ENCODE measurements at places on chromosomes 2 and 18.

- no peak for DNase-seq
These were observed 8.9 kb downstream of the ASIC4 start for GRCh38 chr2:219523031-219523671.

DNA sequence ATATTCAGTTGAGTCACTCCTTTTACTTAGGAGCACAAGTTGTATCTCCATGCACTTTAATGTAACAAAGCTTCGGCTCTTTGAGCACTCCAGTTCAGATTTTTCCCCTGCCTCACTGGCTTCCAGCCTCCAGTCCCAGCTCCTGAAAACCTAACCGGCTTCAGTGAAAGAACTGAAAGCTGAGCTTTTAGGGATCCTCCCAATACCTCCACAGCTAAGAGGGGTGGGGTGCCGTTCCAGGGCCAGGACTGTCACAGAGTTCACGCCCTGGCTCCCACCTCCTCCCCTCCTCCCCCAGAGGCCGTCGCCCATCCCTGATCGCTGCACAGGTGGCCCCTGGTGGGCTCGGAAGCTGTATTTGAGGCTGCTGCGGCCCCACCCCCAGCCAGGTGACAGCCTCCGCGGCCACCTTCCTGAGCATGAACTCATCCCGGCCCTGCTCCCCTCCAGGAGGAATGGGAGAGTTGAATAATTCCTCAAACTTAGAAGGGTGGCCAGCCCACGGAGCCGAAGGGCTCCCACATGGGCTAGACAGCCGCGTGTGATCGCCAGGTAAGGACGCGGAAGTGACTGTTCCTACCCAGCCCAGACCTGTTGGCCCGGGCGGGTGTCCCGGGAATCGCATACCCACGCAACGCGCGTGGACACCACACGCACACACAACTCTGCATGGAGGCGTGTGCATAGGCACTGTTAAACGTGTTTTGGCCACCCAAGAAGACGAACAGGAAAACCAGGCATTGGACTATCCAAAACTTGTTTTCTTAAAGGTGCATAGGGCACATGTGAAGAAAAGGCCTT, 1.8 kb downstream of the MYO5B start:
- no peak for DNase-seq

DNA sequence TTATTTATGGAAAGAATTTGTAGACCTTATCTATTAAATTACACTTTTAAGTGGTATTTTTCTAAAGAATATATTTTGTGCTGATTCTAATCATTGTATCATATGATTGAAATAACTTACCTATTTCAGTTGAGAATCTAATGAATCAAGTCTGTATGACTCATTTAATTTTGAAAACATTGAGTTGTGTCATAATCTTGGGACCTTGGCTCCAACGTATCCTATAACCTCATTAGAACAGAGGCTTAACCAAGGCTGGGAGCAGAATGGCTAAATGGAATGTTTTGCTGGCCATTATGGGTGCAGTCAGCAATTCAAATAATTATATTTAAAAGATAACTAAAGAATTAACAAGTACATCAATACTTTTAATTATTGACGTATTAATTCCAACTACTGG, 19.6 kb upstream of the GULP1 start:
- no peak for DNase-seq

- no peak for DNase-seq
These were observed 3.6 kb downstream of the CNOT11 start for GRCh38 chr2:101256316-101256715.

DNA sequence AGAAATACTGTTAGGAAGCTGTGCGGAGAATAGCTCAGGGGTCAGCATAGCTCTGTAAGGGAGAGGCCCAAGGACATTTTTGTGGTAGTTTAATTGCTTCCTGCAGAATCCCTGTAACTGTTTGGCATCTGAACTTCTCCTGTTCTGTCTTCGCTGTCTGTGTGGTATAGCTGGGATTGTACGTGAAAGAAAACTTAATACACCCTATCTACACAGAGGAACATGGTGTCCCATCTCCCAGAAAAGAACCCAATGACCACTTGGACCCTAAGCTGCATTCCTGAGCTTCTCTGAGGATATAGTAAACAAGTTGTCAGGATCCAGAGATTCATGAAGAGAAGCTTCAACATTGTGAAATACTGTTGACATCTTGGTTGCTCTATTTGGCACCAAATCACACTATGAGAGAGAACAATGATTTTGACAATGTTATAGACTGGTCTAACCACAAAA, 81.3 kb downstream of the CDC42EP3 start:
- DNase-seq: no peak

DNA sequence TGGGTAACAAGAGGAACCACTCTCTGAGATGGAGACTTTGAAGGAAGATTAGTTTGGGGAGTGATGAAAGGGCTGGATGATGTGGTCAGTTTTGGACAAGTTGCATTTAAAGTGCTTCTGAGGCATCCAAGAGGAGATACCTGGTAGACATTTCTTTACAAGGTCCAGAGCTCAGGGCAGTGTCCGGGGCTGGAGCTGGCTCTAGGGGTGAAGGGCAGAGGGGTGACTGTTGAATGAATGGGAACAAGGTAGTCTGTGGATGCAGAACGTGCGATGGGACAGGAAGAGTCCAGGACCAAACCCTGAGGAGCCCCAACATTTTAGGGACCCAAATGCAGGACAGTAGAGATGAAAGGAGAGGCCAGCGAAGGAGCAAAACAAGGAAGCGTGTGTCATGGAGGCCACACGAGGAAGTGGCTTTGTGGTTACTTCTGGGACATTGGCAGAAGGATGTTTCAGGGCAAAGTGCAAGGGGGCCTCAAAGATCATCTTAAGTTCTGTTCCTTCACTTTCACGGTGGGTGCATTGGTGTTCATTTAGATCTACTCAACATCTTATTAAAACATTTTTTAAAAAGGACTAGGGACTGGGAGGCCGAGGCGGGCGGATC, 13.6 kb upstream of the GPR35 start:
- DNase-seq: no peak

DNA sequence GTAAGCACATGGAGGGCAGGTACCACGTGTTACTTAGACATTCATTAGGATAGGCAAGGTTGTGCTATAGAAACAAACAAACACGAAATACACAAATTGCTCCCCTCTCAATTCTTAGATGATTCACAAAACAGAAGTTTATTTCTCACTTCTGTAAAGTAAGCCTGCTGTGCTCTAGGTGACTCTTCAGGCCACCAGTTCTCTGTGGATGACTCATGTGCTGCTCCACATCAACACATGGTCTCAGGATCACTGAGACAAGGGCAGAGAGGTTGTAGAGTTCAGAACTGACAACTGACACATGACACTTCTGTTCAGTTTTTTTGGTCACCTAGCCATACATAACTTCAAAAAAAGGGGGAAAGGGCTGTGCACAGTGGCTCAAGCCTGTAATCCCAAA, 70.6 kb downstream of the DAW1 start:
- no peak for DNase-seq

DNA sequence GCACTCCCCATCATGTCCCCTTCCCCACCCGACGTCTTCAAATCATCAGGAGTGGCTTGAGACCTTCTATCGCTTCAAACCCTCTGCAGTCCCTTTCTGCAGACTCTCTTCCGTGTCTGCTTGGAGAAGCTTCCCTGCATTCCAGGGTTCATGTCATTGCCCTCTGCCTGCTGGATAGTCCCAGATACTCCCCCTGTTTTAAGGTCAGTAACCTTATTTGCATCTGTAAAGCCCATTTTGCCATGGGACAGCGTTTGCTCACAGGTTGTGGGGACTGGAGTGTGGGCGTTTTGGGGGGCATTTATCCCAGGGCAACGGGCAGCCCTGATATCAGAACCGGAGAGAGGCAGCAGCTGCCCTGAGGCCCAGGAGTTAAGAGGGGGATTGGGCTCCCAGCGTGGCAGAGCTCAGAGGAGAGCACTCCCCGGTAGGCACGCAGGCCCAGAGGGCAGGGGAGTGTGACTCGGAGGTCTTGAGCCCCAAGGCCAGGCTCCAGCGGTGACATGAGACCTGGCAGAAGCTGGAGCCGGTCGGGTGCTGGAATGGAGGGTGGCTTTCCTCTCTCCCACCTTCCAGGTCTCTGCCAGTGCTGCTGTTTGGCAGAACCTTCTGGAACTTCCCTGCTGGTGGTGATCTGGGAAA, 73.8 kb downstream of the RTP5 start:
- no peak for DNase-seq

DNA sequence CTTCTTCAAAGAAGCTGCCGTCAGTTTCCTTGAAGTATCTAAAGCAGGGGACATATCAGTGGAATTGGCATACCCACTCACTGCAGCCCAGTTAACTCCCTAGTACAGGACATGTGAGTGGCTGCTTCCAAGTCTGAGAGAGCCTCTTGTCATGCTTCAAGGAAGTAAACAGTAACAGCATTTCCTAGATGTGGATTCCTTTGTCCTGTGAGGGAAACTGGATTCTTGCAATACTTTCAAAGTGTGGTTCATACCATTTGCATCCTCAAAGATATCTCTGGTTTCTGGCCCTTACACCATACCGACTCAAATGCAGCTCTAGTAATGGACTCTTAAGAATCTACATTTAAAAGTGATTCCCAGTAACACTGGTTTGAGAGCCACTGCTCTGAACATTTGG, 87.2 kb downstream of the ESCO1 start:
- no peak for DNase-seq

DNA sequence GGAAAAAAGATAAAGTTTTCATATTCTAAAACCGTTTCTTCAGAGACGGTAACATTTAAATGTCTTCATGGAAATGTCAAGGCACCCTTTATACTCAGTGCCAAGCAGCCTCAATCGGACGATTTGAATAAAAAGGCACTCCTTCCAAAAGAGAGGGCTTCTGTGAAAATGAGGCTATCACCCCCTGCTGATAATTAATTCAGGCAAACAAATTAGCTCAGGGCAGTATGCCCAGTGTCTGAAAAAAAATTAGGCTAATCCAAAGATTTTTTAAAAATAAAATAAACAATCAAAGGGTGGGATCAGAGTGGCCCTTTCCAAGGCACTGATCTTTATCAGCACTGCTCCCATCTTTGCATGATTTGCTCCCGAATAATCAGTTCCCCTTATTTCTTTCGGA, 151.0 kb upstream of the PID1 start:
- DNase-seq: no peak

GRCh38 chr2:194166818-194167217, 1490.2 kb upstream of the SLC39A10 start:
- DNase-seq: no peak

- DNase-seq: no peak
These were observed 298.8 kb upstream of the FANCL start for GRCh38 chr2:58539973-58540372.

DNA sequence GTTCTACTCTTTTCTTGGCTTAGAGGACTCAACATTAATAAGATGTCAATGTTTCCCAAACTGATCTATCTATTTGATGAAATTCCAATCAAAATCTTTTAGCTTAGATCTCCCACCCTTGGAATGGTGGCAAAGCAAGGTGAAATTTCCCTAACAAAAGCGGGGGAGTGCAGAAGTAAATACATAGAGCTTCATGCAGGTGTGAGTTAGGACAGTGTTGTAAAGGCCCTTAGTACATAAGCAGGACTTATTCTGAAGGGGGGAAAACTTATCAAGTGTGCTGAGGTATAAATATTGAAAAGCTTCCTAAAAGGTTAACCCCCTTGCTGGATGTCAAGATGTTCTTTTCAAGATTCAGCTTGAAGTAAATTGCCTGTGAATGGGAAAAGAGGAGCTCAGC, 608.6 kb upstream of the CELF4 start:
- no peak for DNase-seq

DNA sequence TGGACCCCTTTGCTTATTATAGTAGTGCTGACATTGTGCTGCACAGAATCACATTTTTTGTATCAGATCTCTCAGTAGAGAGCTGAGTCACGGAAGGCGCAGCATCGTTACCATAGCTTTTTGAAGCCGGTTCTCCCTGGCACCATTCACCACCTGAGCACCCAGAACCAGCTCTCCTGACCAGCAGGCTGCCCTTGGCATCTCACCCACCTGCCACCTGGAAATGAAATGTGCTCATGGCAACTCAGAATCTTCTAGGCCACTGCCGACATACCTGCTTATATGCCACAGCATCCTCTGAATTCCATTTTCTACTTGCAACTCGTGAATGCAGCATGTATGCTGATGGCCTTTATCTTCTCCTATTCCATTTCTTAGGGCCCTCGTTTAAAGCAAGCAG, 62.7 kb downstream of the COA5 start:
- DNase-seq: no peak

GRCh38 chr2:200363279-200363678, 56.8 kb downstream of the SPATS2L start:
- no peak for DNase-seq

GRCh38 chr2:218369330-218369729, 12.7 kb downstream of the CATIP start:
- no peak for DNase-seq

DNA sequence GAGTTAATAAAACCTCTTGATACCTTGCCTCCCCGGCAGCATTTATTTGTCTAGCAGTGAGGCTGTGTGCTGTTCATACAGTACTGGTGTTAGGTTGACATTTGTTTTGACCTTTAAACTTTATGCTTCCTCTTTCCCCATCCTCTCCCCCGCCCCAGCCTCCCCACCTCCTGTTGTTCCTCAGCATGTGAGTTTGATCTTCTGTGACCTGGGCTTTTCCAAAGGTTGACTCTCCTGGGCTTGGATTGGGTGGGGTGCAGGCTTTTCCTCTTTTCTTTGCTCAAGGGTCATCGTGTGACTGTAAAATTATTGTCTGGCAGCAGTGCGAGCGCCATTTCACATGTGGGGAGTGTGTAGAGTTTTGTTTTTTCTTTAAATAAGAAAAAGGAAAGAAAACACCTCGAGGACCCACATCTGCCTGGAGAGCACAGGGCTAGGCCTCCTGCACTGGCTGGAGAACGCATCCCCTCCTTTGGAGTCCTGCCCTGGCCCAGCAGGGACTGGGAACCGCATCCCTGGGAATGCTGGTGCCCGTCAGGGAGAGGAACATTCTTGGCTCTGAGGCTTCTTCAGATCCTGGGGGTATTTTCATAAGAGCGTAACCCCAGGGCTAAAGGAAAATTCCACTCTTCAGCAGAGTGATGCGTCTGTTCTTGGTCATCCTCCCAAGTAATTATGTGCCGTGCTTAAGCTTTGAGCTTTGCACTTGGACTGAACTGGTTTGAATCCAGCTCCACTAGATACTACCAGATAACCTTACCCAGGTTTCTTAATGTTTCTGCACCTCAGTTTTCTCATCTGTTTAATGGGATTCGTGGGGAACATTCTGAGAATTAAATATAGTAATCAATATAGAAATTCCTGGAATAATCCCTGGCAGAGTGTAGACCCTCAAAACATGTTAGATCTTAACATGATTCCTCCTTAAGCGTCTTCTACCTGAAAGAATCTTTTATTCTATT, 91.5 kb downstream of the SETBP1 start:
- DNase-seq: no peak

GRCh38 chr2:127673291-127674069, 1.9 kb downstream of the LIMS2 start:
- no peak for DNase-seq
